AG08396 (cell line): ENCODE measurements at places on chromosomes 6 and 20.
A peak's percentile ranks its signal among the peaks of the same experiment; 100 is the strongest.

DNA sequence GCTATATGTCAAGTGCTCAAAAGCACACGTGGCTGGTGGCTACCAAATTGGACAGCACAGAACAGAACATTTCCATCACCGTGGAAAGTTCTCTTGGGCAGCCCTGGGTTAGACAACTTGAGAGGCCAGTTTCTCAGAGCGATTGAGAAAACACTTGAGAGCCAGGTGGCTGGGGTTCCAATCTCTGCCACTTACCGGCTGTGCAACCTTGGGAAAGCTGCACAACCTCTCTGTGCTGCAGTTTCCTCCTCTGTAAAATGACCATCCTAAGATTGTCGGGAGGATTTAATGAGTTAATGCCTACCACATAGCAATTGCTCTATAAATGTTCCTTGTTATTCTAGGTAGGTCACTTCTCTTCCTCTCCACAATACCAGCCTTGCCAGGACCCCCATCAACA is 25.1 kb upstream of the NFATC2 start:
- no peak for DNase-seq

DNA sequence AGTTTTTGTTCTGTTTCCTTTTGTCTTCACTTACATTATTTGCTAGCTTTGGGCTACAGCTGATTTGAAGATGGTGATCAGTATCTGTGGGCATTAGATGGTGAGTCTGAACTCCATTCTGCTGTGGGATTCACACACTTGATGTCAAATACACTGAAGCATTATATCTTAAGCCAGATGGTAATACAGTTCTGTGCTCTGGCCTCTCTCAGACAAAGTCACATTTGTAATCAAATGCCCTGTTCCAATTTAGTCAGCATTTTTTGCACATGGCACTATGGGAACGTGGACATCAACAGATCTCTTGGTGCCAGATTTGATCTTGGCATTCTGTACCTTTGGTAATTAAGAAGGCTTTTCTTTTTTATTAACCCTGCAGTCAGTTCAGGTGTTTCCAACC is 56.0 kb downstream of the SASH1 start:
- no peak for DNase-seq

DNA sequence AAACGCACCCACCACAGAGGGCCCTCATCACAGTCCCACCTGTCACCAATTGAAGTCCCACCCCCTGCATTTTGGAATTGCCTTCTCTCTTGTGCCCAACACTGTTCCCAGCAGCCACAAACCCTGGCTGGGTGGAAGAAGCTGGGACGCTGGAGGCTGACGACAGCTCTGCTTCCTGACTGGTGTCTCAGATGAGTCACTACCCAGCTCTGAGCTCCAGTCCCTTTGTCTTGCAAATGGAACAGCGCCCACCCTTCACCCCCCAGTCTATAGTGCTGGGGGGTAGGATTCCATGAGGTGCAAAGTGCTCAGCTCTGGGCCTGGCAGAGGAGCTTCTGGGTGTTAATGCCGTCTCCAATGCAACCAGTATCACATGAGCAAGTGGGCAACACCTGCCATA is 85.3 kb downstream of the DLGAP4 start:
- no peak for DNase-seq

GRCh38 chr20:63917811-63918210 is 22.9 kb downstream of the DNAJC5 start:
- no peak for DNase-seq

- no peak for DNase-seq
Observed at GRCh38 chr6:106539936-106540335, 89.4 kb downstream of the RTN4IP1 start.

GRCh38 chr6:159983641-159984080 is 14.8 kb downstream of the IGF2R start:
- no peak for DNase-seq

DNA sequence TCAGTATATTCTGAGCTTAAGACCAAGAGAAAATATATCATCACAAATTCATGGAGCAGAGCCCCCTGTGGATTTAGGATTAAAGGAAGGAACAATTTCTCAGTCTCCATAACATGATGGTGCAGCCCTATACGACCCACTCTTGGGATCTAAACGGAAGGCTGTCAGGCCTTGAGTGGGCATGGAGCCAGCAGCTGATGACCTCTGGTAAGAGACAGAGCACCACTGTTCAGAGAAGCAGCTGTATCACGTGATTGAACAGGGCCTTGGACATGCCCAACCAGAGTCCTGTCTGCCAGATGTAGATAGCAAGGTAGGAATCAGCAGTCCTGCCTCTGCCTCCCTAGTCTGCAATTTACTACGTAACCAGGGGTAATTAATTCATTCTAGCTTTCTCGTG is 259.4 kb upstream of the POU3F2 start:
- peak; percentile 3 for DNase-seq

GRCh38 chr6:155261111-155261900 is 2.5 kb upstream of the CLDN20 start:
- no peak for DNase-seq

DNA sequence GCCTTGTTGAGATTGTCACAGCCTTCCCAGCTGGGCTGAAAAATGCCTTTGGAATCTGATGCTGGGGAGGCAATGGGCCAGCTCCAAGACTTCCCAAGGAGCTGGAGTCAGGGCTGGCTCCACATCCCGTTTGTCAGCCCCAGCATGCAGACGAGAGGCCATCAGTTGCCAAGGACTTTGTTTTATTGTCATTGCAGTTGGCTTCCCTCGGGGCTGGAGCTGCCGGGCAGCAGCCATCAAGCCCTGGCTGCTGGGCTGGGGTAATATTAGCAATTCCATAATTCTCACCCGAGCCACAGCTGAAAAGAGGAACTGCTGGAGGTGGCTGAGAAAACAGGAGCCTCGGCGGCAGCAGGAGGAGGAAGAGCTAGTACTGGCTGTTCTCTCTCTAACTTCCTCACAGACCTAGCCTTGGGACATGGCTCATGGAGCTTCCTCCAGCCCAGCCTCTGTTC is 182.5 kb downstream of the CDC5L start:
- peak; percentile 35 for DNase-seq

DNA sequence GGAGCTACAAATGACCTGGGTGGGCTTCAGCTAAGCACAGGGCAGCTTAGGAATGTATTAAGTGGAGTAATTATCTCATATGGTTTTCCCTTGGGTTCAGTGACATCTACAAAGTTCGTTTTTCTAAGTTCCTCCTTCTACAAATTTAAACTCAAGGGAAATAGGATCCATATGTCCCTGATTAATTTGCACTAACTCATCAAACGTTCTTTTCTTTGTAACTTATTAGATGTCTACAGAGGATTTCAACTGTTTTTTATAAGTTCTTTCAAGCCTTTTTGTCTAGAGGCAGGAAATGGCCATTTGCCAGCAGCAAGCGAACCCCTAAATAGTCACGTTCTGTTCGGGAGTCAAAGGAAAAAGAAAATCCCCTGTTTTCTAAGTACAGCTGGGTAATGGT is 1060.3 kb downstream of the KIF16B start:
- DNase-seq = no peak

GRCh38 chr20:17619351-17620093 is 49.6 kb downstream of the DSTN start:
- no peak for DNase-seq

DNA sequence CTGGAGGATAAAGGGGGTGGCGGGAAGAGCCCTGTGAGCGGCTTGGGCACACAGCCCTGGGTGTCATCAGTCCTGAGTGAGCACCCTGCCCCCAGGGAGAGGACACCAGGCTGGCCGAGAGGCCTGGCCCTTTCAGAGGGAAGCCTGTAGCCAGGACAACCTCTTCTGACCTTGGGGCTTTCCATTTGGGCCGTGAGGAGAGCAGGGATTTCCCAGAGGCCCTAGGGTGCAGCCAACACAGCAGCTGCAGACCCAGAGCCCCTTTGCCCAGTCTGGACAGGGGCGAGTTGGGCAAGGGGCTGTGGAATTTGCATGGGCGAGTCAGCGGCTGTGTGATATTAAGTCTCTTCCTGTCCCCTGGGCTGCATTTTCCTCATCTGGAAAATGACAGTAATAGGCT is 6.3 kb downstream of the MAP1LC3A start:
- no peak for DNase-seq

DNA sequence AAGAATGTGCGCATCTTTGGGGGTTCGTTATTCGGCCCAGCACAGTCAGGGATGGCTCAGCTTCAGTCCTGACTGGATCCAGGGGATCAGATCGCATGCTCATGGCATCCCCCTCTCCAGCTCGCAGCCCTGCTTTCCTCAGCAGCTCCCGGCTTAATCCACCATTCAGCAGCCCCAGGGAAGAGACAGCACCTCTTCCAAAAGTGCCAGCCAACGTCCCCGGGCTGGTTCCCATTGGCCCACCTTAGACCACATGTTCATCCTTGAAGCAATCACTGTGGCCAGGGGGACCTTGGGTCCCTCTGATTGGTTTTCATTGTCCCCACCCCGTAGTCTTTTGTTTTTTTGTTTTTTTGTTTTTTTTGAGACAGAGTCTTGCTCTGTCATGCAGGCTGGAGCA is 188.7 kb downstream of the ZMYND8 start:
- no peak for DNase-seq

GRCh38 chr6:118921084-118921483 is 13.9 kb downstream of the MCM9 start:
- DNase-seq = no peak

DNA sequence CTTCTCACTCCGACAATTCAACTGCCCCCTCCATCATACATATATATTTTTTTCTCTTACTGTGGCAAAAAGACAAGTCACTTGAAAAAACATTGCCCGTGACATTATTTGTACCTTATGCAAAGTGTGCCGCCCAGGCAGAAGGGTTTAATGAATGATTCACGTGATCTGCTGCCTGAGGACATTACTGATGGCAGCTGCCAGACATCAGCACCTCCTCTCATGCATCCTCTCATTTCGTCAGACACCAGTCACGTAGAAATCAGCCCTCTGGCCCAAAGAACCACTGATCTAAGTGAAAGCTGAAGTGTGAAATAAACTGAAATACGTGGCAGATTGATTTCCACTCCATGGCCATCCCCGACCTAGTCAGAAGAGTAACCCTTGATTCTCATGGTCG is 218.8 kb upstream of the PDE10A start:
- DNase-seq = no peak
